ENCODE measurements at places on chromosomes 11 and 22.
A peak's percentile ranks its signal among the peaks of the same experiment; 100 is the strongest.

GRCh38 chr11:27754035-27755017 is 54.1 kb upstream of the BDNF start:
- DNase-seq, result peak; percentile 2

DNA sequence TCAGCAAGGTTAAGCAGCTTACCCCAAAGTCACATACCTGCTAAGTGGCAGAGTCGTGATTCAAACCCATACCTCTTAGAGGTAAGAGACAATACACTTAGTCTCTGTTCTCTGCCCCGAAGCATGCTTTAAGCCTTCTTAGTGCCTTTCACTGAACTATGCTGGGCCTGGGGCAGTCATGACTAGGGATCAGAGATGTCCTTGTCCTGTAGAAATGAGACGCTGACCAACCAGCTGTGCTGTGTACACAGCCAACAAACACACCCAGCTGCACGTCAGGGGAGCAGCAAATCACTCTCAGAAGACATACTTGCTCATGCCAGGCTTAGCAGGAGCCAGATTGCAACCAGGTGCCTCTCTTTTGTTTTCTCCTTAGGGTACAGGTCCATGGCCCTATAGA is 255.7 kb downstream of the BUD13 start:
- DNase-seq, result no peak

DNA sequence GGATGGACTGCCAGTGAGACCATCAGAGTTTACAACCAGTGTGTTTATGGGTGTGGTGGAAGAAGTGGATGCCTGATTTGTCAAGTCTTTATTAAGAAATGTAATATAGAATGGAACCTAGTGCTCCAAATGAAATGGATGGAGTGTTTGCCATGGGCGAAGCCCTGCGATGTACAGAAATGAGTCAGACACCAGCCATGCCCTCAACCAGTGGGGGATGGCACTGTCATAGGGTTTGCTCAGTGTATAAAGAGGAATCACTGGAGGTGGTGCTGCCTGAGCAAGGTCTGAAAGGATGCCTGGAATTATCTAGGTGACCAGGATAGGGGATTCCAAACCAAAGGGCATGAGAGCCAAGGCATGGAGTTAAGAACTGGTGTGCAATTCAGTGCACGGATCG is 120.9 kb upstream of the MTNR1B start:
- DNase-seq, result no peak

DNA sequence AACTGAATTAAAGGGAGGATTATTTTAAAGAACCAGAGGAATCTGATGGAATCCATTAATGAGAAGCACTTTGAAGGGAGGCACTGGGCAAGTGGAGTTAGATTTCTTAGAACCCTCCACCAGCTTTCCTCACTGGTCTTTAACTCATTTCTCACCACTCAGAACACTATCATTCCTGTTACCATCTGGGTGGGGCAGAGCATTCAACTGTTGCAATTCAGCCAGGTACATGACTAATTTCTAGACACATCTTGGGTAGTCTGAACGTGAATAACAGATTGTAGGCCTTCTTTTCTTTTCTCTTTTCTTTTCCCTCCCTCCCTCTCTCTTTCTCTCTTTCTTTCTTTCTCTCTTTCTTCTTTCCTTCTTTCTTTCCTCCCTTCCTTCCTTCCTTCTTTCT is 15.5 kb upstream of the MMP1 start:
- no peak for DNase-seq

DNA sequence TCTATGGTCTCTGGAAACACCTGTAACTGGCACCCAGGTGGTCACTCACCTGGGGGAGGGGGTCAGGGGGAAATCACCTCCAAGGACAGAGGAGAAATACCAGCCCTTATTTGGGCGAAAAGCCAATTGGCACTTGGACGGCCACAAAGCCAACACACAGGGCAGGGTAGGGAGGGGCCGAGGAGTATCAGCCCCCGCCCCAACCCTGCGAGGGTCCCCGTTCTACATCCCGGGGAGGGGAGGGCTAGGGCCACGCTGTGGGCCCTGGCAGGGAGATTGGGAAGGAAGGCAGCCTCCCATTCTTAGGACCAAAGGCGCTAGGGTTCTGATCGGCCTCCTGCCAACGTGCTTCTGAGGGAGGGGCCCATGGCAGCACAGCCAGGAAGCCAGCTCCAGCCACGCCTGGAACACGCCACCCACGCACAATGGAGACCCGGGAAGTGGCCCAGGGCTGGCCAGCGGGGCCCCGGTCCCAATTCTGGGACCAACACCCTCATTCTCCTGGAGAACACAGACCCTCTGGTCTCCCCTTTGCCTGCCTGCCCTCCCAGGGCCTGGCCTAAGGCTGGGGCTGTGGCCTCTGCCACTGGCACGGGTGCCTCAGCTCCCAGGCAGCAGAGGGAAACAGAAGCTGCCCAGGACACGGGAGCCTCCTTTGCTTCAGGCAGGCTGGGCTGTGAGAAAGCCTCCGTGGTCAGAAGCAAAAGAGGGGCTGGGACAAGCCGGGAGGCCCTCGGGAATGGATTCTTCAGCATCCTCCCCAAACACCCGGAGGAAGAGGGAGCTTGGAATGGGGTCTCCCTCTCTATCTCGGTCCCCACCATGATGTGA is 7.4 kb downstream of the CBX6 start:
- no peak for DNase-seq

DNA sequence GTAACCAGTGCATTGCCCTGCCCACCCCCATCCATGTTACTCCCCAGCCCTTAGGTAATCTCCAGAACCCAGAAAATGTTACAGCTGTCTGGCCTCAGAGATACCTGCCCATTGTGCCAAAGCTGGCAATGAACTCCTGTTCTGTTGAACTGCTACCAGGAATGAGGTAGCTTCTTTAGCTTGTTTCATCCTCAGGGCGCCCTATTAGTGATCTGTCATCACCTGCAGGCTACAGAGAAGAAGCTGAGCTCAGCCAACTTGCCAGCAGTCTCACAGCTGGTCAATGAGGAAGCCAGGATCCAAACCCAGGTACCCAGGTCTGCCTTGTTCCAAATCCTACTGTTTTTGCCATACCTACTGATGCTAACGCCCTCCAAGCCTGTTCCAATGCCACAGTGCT is 88.7 kb downstream of the GALNT18 start:
- no peak for DNase-seq

GRCh38 chr22:37049224-37049623 is 2.3 kb upstream of the KCTD17 start:
- no peak for DNase-seq

DNA sequence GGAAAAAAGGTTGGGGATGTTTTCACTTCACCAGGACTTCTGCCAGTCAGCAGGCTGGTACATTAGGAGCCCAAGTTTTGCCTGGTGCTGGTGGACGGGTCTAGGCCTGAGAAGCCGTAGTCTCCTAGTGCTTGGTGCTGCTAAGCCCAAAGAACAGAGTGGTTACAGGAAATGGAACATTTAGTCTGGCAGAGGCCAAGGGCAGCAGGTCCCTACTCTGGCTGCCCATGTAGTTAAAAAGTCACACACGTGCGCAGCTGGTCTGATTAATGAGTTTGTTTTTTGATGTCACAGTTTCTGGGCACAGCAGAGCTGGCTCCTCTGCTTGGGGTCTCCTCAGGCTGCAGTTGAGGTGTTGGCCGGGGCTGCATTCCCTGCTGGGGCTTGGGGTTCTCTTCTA is 20.6 kb downstream of the BCR start:
- DNase-seq, result no peak

All from HS-5 (cell line).